ENCODE measurements at places on chromosomes 16 and 17.
A peak's percentile ranks its signal among the peaks of the same experiment; 100 is the strongest.

DNA sequence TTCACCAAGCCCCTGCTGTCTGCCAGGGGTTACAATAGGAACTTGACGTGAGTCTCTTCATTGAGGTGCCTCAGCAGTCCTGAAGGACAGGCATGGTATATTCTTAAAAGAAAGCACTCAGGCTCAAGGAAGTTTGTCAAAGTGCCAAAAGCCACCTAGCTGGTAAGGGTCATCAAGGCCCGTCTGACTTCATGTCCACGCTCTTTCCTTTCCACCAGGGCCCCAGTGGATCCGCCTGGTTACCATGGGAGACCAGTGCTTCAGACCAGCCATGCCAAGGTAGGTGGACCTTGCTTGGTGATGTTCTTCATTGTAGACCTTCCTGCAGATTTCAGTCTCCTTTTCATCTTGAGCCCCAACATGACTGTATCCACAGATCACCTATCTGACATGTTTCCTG lies 27.6 kb upstream of the CCL1 start:
- DNase-seq, result no peak

DNA sequence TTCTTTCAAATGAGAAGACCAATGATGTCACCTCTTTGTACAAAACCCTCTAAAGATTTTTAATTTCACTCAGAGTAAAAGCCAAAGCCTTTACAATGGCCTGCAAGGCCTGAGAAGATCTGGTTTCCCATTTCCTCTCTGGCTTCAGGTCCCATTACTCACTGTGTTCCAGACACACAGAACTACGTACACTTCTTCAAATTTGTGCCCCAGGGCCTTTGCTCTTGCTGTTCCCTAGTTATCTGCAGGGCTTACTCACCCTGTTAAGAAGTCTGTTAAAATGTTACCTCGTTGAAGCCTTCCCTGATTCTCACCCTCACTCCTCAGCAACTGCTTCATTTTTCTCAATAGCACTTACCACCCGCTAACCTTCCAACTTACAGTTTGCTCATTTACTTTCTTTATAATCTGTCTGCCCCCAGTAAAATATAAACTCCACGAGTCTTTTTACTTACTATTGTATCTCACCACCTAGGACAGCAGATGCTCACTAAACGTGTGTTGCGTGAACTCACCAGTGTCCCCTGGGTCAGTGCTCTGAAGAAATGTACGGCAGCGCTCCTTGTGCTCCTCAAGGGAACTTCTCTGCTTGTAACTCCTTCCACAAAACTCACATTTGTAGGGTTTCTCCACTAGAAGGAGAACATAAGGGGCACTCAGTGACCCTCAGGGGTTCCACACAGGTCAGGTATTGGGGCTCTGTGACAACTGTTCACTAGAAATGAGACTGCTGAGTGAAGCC lies 50.2 kb downstream of the GRB7 start:
- no peak for DNase-seq

GRCh38 chr17:40522250-40522960 lies 21.0 kb upstream of the TNS4 start:
- DNase-seq, result no peak

DNA sequence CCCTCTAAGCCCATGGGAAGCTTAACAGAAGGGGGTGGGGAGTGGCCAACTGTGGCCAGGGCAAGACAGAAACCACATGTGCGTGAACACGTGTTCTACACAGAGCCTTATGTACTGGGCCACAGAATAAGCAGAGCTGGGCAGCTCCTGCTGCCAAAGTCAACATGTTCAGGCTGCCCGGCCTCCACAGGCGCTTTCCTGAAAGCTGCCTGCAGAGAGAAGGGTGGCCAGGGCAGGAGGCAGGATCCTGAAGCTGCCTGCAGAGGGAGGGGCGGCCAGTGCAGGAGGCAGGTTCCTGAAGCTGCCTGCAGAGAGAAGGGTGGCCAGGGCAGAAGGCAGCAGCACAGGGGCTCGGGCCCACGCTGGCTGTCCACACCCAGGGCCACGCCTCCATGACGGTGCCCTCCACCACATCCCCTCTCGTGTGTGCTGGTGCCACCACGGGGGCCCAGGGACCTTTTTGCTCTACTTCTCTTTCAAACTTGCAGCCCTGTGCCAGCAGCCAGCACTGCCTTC lies 79.5 kb downstream of the ANKRD11 start:
- no peak for DNase-seq

GRCh38 chr17:74404218-74404617 lies 27.7 kb upstream of the GPRC5C start:
- DNase-seq, result no peak

DNA sequence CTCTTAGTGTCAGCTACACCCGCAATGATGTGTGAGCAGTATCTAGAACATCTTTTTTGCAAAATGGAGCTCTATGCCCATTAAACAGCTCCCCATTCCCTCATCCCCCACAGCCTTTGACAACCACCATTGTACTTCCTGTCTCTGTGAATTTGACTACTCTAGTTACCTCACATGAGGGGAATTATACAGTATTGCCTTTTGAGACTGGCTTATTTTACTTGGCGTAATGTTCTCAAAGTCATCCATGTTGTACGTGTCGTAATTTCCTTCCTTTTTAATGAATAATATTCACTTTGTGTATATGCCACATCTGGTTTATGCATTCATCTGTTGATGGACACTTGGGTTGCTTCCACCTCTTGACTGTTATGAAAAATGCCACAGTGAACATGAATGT lies 23.2 kb upstream of the CCL22 start:
- no peak for DNase-seq

DNA sequence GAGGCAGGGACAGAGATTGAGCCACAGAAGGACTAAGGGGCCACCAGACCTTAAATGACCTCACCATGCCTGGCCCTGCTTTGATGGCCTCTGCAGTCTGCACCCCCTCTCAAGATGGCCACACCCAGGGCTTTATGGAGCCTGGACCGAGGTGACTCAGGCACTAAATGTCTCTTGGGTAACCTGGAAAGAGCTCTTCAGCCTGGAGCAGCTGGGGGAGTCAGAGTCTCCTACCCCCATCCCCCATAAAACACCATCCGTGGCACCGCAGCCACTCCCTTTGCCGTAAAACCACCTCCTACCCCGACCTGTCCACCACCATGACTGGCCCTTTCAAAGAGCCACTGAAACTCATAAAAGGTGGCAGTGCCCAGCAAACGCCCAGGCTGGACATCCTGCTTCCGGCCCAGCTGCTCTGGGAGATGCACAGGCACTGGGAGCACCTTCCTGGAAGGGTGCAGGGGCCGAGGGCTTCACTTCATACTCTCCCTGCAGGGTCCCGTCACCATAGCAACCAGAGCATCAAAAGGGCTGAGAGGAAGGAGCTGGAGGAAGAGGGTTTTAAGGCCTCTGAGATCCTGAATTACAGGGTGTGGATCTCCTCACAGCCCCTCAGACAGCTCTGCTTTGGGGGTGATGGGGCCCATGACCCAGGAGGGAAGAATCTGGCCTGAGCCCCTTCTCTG lies 22.3 kb downstream of the FOXN1 start:
- no peak for DNase-seq

DNA sequence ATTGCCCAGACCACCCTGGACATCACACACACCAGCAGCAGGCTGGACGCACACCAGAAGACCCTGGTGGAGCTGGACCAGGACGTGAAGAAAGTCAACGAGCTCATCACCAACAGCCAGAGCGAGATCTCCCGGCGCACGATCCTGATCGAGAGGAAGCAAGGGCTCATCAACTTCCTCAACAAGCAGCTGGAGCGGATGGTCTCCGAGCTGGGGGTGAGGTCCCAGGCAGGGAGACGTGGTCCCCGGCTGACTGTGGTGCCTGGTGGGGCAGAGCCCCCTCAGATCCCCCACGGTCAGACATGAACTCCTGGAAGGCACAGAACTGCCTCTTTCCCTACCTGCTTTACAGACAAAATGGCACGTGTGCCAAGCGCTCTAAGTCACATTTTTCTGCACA lies 16.6 kb upstream of the GAA start:
- no peak for DNase-seq

- no peak for DNase-seq
Observed at GRCh38 chr16:20137909-20138308, 64.2 kb upstream of the GPR139 start.

DNA sequence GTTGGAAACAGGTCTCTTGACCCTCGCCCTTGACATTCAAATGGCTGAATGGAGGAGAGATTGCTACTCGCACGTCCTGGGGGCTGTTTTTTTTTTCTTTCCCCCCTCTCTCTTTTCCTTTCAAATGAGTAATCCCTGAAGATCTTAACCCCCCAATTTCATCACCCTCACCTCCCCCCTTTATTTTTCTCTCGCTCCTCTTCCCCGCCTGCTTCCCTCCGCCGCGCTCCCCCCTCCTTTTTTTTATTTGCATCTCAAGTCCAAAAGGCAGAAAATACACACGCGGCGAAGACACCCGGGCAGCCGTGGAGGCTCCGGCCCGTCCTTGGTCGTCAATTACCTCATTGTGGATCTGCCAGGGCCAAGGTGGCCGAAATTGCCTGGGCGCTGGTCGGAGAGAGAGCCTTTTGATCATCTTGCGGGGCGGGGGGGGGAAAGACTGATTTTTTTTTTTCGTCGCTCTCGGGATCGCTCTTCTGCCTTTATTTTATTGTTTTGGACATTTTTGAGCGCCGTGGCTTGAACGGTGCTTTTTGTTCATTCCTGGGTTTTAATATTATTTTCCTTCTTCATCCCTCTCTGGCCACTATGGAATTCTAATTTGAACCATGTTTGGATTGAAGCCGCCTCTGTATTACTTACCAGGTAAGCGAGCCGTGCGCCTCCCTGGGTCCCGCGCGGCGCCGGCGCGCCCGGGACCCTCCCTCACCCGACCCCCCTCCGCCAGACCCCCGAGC lies 57.2 kb upstream of the GSE1 start:
- DNase-seq, result no peak

GRCh38 chr17:4717791-4718190 lies 7.4 kb downstream of the ARRB2 start:
- no peak for DNase-seq

- DNase-seq, result no peak
Observed at GRCh38 chr17:61492759-61493526, 40.7 kb downstream of the TBX4 start.

- DNase-seq, result no peak
Observed at GRCh38 chr16:73737637-73738036, 559.0 kb upstream of the PSMD7 start.

GRCh38 chr17:77882481-77883212 lies 75.9 kb upstream of the TNRC6C start:
- peak; percentile 58 for DNase-seq

Measured in stimulated activated CD8-positive, alpha-beta memory T cell treated with anti-CD3 and anti-CD28 coated beads, Interleukin-2, amount 100 ng/mL, for 48 hours (primary cell).